ENCODE measurements at places on chromosomes 4 and X. TPM values are rescaled to one million over a fixed set of nuclear protein-coding genes. Genes with fewer than 3 reads are reported as not detected.

- H3K36me3 ChIP-seq, result no peaks in the 10 kb centered on the region
- DNase-seq, result no peak
- H3K4me3 ChIP-seq, result no peak overlapping the region
- no peak overlapping the region for H3K27ac ChIP-seq
These were observed 1663.1 kb downstream of the STIM2 start for GRCh38 chr4:28523681-28524190.

- H3K4me3 ChIP-seq, result no peak overlapping the region
- no peaks in the 10 kb centered on the region for H3K27me3 ChIP-seq
- peaks cover 9% of the 10 kb centered on the region for H3K36me3 ChIP-seq
- DNase-seq, result no peak
- no peak overlapping the region for H3K27ac ChIP-seq
- peaks cover 2% of the 10 kb centered on the region for H3K4me1 ChIP-seq
These were observed 30.3 kb downstream of the NSDHL start for GRCh38 chrX:152861116-152861515.

GRCh38 chr4:26568446-26568994 lies 15.4 kb upstream of the TBC1D19 start:
- peaks cover 4% of the 10 kb centered on the region for H3K27me3 ChIP-seq
- H3K4me1 ChIP-seq, result peaks cover 26% of the 10 kb centered on the region
- H3K27ac ChIP-seq, result no peak overlapping the region
- no peaks in the 10 kb centered on the region for H3K36me3 ChIP-seq
- DNase-seq, result no peak

DNA sequence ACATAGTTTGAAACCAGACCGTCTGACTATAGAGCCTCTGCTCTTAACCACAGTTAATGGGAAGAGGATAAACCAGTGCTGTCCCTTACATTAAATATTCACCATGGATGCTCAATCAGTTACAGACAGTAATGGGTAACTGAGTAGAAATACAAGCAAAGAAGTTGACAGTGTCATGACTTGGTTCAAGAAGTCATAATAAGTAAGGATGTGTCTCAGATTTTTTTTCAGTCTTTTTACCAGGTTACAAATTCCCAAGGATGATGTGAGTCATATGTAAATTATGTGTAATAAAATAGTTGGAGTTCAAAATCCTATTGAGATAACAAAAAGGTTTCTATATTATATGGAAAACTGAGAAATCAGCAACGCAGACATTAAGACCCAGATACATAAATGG lies 31.1 kb downstream of the ZCCHC4 start:
- H3K4me3 ChIP-seq, result no peak overlapping the region
- no peak for DNase-seq
- no peaks in the 10 kb centered on the region for H3K27me3 ChIP-seq
- peaks cover 14% of the 10 kb centered on the region for H3K36me3 ChIP-seq
- H3K4me1 ChIP-seq, result peaks cover 7% of the 10 kb centered on the region

DNA sequence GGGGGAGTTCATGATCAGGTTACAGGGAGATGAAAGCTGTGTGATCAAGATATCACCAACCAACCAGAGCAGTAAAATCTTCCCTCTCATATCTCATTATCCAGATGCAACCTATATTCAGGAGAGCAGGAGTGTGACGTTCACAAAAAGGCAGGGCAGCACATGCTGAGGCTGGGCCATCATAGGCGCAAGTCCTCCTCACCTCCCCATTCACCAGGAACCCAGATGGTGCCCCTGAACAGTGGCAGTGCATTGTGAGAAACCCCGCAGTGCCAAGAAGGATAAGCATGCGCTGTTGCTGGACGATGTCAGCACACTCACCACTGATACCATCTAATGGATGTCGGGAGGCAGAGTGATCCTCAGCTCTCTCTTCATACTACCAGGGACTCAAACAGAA lies 170.9 kb downstream of the COL25A1 start:
- no peak overlapping the region for H3K27ac ChIP-seq
- H3K36me3 ChIP-seq, result no peaks in the 10 kb centered on the region
- DNase-seq, result no peak
- H3K27me3 ChIP-seq, result peaks cover under 1% of the 10 kb centered on the region

- no peak overlapping the region for H3K27ac ChIP-seq
- H3K4me3 ChIP-seq, result no peak overlapping the region
These were observed 115.4 kb upstream of the NDP start for GRCh38 chrX:44088510-44089144.

SLC6A8 gene
- total RNA-seq, result 2.7 TPM
